ENCODE measurements at places on chromosomes 1 and 21.

- DNase-seq = no peak
Observed at GRCh38 chr1:76892675-76893074, 25.4 kb downstream of the ST6GALNAC5 start.

- no peak for DNase-seq
Observed at GRCh38 chr1:59477286-59477685, 180.4 kb downstream of the FGGY start.

DNA sequence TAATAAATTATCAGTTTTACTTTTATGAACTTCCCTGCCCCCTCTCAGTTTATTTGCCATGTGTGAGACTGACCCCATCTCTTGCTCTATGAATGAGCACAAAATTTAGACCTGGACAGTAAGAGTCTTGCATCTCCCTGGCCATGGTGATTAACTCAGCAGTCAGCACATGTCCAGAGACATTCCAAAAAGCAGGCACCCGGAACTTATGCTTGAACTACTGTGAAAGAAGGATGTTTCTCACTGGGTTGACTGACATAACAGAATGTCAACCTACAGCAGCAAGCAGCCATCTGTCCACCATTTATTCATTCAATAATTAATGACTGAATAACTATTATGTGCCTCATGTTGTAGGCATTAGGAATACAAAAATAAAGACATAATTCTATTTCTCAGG is 11.3 kb upstream of the SEC16B start:
- no peak for DNase-seq

- no peak for DNase-seq
Observed at GRCh38 chr1:245434280-245434679, 279.5 kb downstream of the KIF26B start.

DNA sequence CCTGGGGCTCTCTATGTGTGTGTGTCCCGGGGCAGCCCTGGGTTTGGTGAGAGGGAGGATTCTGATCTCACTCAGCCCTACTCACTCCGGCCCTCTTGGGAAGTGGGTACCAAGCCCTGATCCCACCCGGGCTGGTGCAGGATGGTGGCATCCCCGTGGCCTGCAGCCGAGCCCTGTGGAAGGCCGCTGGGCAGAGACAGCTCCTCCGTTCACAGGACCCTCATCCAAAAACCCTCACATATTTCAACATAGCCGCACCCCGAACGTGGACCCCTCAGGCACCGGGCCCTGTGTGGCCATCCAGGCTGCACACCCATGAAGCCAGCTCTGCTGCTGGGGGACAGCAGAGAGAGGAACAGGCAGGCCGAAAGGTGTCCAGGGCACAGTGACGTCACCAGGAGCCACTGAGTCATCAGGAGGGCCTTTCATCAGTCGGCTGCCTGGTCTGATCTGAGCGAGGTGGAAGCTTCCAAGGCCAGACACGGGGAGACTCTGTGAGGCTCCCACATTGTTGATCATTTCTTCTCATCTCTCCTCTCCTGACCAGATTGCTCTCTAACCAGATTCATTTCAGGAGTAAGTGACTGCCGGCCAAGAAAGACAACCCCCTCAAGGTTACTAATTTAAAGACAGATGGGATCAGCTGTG is 16.2 kb upstream of the GPR157 start:
- DNase-seq = no peak

DNA sequence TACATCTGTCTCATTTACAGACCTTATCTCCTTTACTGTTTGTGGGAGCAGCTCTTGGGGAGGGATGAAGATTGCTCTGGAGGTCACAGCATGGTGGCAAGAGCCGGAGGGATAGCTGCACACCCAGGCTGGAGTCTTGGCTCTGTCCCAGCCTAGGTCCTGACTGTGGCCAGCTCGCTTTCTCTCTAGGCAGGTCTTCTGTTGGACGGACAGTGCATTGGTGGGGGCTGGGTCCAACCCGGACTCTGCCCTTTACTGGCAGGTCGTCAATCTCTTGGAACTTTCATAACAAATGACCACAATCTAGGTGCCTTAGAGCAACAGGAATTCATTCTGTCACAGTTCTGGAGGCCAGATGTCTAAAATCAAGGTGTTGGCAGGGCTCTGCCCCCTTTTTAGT is 319.8 kb upstream of the C1orf174 start:
- no peak for DNase-seq

DNA sequence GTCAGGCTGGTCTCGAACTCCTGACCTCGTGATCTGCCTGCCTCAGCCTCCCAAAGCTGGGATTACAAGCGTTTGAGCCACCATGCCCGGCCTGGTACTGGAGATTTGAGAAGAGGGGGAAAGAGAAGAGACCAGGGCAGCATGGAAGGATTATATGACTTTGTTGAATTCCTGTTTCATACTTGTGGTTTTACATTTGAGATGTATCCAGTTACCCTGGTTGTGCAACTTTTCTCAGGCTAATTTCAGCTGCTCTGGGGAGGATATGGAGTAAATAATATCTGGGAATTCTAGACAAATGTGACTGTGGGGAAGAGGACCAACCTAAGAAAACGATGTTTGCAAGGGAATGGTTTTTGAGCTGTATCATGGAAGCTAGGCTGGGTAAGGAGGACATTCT is 89.5 kb upstream of the GREM2 start:
- no peak for DNase-seq

DNA sequence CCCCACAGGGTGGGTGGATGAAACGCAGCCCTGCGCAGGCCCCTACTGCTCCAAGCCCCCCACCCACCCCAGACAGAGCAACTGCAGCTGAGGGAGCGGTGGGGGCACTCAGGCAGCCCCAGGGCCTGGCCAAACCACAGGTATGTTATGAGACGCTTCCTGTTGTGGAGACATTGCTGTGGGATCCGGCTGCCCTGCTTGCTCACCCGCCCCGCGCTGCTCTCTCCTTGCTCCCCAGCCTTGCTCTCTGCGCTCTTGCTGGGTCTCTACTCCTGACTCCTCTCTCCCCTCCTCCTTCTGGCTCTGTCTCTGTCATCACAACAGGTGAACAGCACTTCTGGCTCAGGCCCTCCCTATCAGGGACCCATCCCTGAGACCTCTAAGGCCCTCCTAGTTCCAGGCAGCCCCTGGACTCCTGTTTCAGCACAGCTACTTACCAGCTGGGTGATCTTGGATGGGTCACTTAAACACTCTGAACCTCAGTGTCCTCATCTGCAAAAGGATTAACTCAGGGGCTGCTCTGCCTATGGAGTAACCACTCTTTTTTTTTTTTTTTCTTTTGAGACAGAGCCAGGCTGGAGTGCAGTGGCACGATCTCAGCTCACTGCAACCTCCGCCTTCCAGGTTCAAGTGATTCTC is 15.9 kb downstream of the COL8A2 start:
- DNase-seq = no peak

DNA sequence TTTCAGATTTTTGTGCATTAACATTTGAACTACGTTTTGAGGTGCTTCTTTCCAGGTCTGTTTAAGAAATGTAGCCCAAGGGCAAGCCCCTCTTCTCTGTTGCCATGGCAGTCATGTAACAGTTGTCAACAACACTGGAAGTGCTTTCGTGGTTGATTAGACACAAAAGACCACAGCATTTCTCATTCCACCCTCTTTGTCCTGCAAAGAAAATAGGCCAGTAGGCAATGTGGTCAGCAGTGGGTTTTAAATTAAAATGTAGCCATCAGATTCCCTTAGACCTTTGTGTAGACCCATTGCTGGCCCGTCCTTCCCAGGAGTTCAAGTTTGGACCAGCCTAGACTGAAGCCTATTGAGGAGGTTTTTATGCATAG is 35.4 kb downstream of the VANGL1 start:
- DNase-seq = no peak

GRCh38 chr1:179017383-179018326 is 8.0 kb upstream of the FAM20B start:
- DNase-seq = peak; percentile 76

GRCh38 chr1:42162181-42162580 is 2.4 kb downstream of the GUCA2A start:
- no peak for DNase-seq

DNA sequence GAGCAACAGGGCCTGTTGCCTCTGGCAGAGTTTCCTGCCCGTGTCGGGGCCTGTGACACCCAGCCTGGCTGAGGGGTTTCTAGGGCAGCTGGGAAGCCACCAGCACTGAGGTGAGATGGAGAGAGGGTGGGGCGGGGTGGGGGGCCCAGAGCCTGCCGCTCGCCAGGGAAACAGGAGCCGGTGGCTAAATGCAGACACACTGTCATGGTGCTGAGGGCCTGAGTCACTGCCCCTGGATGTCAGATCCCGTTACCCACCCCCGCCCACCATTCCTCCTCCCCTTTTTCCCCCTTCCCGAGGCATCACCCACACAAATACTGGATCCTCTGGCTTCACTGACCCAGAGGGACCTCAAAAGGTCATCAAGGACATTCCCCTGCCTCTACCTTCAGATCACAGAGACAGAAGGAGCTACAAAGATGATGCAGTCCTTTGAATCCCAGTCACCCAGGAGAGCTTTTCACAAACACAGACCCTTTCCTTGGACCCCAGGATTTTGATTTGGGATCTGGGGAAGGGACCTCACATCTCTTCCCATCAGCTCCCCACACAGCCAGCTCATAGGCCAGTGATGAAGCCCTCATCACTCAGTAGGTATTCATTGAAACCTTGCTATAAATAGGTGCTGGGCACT is 1.9 kb upstream of the HSPB7 start:
- no peak for DNase-seq

DNA sequence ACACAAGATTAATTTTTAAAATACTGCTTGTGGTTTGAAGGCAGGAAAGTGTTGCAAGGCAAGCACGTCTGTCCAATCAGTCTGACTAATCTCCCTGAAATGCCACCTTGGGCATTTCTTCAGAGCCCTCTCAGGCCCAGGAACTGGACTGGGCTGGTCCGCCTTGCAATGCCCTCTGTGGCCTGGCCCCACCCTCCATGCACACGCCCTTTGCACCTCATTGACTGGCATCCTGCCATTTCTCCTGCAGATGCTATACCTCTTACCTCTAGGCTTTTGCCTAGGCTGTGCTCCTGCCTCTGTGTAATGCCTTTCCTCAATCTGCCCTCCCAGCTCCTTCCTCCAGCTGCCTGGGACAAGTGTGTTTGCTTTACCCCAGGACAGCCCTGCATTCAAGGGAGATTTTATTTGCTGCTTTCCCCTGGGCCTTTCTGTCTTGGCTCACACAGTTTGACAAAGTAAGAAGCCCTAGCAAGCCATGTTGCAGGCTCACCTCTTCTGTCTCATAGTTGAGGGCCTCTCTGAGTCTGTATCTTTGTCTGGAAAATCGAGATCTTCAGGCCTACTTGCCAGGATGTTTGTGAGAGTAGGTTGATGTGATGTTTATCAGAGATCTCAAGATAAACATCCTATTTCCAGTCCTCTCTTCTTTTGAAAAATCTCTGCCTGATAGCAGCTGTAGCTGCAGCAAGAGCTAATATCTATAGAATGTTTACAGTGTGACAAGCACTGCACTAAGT is 149.2 kb upstream of the JUN start:
- DNase-seq = no peak

- DNase-seq = no peak
Observed at GRCh38 chr1:245599371-245600174, 444.8 kb downstream of the KIF26B start.

GRCh38 chr21:17422931-17423330 is 89.9 kb upstream of the CXADR start:
- DNase-seq = no peak

- DNase-seq = no peak
Observed at GRCh38 chr1:37752583-37753471, 12.1 kb downstream of the EPHA10 start.

DNA sequence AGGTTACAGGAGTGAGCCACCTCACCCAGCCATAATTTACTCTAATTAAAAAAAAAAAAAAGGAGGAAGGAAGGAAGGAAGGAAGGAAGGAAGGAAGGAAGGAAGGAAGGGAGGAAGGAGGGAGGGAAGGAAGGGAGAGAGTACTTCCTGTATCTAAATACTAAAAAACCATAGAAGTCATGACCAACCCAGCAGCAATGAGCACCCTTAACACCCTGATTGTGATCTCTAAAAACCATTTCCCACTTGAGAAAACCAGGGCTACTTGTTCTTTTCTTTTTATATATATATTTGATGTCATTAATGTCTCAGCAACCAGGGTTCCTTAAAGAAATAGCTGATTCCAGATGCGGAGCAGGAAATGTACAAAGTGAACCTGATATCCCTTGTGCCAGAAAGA is 31.2 kb downstream of the ARID4B start:
- no peak for DNase-seq

- DNase-seq = no peak
Observed at GRCh38 chr1:158328426-158328825, 2.9 kb downstream of the CD1B start.

DNA sequence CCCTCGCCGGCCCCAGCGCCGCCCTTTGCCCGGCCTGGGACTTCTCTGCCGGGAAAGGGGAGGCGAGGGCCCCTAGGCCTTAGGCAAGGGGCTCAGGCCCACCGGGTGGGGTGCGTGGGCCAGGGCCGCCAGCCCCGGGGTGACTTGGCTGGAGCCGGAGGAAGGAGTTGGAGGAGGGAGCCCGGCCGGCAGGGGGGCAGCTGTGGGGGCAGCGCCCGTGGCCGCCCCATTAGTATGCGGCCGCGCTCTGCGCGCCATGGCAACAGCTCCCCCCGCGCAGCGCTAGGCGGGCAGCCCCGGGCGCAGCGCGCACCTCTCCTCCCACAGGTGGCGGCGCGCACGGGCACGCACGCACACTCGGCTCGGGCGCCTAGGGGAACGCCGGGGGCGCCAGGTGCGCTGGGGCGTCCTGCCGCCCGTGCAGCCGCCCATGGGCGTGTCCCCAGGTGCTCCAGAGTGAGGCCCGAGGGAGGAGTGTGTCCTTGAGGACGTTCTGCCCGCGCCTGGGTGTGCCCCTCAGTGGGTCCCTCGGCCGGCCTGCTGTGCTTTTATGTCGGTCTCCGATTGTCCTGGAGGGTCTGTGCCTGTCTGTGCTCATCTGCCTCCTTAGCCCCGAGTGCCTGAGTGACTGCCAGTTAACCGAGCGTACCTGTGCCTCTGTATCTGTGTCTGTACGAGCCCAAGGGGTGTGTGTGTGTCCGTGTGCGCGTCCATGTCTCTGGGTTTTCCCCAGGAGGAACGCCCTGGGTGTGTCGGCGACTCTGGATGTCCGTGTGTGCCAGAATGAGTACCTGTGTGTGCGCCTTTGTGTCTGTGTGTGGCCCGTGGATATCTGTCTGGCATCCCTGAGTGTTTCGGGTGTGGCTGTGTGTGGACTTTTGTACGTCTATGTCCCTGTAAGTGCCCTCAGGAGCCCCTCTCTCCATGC is 38.2 kb upstream of the WASF2 start:
- peak; percentile 67 for DNase-seq

GRCh38 chr1:179774000-179774399 is 30.9 kb downstream of the FAM163A start:
- DNase-seq = no peak

- no peak for DNase-seq
Observed at GRCh38 chr1:214233856-214234634, 46.9 kb upstream of the SMYD2 start.

DNA sequence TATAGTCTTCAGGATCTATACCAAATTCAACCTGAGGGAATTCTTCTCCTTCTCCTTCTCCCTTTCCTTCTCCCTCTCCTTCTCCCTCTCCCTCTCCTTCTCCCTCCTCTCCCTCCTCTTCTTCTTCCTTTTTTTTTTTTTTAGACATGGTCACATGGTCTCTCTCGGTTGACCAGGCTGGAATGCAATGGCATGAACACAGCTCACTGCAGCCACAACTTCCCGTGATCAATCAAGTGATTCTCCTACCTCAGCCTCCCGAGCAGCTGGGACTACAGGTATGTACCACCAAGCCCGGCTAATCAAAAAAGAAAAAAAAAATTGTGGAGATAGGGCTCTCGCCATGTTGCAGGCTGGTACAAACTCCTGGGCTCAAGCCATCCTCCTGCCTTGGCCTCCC is 51.5 kb downstream of the DNAI4 start:
- DNase-seq = no peak

Measured in hematopoietic multipotent progenitor cell treated with erythropoietin and hydrocortisone succinate and interleukin-3 and kit ligand, for 17 days (in vitro differentiated cells).